ENCODE measurements at places on chromosomes 2 and 18.

DNA sequence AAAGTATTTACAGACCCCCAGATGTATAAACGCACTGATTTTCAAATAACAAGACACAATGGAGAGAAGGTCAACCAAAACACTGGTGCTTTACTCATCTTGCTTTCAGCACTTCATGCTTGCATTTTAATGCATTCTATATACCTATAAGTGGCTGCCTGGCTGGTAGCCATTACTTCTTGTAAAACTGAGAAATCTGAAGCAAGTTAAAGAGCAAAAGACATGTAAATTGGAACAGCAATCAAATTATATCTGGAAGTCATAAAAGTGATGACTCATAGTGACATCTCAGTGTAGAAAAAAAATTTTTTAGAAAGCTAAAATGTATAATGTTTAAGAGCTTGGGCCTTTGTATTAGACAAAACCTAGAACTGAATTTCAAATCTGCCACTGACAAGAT is 106.2 kb downstream of the CCDC141 start:
- DNase-seq = no peak

DNA sequence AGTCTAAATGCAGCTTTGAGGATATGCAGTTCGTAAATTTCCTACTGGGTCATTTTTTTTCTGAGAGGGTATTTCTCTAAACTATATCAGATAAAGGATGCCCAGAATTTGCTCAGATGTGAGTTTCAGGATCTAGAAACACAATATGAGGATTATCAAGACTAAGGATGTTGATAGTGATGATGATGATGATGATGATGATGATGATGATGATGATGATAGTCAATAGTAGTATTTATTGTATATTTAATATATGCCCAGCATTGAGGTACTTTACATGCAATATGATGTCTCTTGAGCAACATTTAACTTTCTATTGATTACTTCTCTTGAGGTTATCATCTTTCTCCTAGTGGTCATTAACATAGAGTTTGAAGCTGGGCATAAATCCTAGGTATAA is 222.1 kb upstream of the NRP2 start:
- DNase-seq = no peak

DNA sequence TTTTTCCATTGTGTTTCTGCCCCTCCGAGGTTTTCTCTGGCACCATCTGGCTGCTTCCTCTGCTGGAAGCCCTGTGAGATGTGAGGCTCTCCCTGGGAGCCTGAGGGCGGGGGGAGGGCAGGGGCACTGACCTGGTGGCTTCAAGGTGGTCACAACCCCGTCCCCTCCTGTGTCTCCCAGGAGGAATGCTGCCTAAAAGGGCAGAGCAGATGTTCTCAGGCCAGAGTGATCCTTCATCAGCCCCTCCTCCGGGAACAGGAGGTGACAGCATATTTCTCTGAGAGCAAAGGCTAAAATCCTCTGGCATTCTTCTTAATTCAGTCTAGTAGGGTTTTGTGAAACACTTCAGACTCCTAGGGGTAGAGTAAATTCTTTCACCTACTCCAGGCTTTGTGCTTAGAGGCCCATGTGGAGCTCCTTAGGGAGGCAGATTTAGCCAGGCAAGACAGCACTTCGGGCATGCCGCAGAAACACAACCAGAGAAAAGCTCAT is 18.3 kb upstream of the GREB1 start:
- no peak for DNase-seq

DNA sequence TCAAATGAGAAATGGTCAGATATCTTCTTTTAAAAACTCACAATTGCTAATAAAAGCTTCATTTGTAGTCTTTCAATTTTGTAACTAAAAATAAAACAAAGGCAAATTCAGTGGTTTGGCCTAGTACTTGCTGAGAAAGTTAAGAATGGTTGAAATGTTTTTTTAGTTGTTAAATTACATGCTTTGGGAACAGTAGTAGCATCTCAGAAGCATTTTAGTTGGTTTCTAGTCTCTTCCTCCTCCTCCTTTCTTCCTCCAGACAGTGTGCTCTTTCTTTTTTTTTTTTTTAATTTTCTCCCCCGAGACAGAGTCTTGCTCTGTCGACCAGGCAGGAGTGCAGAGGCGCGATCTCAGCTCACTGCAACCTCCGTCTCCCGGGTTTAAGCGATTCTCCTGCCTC is 9.8 kb downstream of the TRAK2 start:
- no peak for DNase-seq

GRCh38 chr18:12307701-12308385 is at the start of gene TUBB6:
Gene TUBB6, plus strand, starts transcription at chr18:12308241. Its CDS starts 52 bp downstream, at chr18:12308293.
- DNase-seq = peak; percentile 88

DNA sequence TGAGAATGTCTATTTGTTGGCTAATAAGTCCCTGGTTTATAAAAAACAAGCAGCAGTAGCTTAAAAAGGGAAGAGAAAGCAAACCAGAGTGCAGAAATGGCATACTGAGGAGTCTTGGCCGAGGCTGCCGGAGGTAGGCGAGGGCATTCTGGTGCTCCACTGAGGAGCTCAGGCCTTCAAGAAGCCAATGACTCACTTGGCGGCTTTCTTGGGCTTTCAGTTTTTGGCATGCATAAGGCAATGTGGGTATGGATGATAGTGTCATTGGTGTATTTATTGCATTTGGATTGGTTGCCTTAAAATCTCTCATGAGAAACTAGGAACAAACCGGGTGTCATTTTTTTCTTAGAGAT is 119.6 kb upstream of the ARL5A start:
- DNase-seq = peak; percentile 8

DNA sequence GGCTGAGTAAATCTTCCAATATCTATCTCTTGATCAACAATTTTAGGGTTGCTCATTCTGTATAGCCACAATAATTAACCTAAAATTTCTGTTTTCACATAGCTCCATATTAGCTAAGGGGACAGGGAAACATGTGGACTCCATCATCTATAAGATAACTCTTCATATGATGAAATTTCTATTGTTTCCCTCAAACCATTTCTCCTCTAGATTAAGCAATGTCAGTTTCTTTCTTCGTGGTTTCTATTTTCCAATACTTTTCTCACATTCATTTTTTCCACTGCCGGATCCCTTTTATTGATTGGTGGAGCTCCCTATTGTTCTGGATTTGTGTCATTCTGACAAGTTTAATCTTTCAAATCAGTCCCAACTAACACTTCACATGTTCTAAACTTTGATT is 1221.3 kb upstream of the ZEB2 start:
- no peak for DNase-seq

DNA sequence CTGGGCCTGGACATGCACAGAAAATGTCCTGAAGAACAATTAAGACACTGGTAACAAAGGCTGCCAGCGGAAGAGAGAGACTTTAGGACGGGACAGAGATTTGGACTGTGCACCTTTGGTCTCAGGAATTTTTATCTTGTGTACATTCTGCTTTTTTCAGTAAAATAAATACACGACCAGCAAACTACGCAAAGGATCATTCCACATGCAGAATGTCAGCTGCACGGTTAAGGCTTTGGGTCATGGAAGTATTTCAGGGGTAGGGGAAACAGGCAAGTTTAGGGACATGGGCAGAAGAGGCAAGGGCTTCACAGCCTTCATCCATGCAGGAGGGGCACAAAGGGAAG is 11.5 kb downstream of the TMEM163 start:
- no peak for DNase-seq

DNA sequence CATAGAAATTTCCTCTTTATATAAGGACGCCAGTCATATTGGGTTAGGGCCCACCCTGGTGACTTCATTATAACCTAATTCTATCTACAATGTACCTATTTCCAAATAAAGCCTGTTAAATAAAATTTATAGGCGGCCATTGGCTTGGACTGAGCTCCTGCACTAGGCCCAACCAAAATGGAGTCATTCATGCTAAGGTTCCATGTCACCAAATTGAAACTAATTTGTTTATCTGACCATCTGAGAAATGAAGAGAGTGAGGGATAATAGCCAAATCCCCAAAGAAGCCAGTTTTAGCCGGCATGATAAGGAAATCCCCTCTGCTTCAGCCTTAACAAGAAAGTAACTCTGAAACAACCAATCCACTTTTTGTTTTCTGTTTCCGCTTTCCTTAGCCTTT is 7.2 kb upstream of the DYM start:
- DNase-seq = no peak

- no peak for DNase-seq
These were observed 58.0 kb downstream of the FAM168B start for GRCh38 chr2:131035112-131035825.

- no peak for DNase-seq
These were observed 153.3 kb downstream of the EML6 start for GRCh38 chr2:54876764-54877163.

DNA sequence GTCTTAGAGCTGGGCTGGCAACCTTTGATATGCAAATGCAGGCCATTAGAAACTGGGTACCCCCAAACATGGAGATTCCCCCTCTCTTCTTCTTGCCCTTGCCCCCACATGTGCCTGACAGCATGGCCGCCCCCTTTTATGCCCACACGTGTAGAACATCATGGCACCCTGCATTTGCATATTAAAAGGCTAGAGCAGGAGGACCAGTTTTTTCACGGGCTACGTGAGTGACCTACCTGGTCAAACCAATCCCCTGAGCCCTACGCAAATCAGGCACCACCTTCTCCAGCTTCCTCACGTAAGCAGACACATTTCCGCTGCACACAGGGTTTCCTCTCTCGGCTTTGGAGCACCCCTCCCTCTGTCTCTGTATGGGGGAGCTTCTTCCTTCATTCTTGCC is 110.9 kb upstream of the COPS8 start:
- no peak for DNase-seq

- DNase-seq = no peak
These were observed 45.6 kb upstream of the MSH6 start for GRCh38 chr2:47737191-47737975.

- DNase-seq = no peak
These were observed 10.7 kb upstream of the CHMP1B start for GRCh38 chr18:11840493-11840892.
